ENCODE measurements at places on chromosomes 4 and X.

GRCh38 chr4:157980158-157980557 is 192.7 kb downstream of the GASK1B start:
- DNase-seq, result no peak

DNA sequence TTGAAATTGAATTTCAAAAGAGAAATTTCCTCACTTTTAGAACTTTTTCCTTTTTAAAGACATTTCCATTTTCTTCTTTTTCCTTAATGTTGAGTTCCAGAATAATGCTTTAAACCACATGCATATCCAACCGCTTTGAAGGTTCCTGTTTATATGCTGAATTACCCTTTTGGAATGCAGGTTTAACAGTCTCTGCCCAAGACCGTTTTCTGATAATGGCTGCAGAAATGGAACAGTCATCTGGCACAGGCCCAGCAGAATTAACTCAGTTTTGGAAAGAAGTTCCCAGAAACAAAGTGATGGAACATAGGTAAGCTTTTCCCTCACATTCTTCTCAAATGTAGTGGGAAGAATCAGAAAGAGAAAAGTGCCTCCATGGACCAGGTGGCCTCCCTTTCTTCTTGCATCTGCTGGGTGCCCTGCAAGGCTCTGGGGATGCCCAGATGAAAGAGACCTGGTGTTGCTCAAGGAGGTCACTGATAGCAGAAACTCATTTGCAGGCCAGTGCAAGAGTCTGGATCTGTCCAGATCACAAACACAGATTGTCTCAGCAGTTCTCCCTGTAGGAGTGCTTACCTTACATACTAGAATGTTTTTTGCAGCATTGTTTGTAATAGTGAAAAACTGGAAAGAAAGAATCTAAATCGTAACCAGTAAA is 42.9 kb downstream of the MOSPD2 start:
- DNase-seq, result no peak

DNA sequence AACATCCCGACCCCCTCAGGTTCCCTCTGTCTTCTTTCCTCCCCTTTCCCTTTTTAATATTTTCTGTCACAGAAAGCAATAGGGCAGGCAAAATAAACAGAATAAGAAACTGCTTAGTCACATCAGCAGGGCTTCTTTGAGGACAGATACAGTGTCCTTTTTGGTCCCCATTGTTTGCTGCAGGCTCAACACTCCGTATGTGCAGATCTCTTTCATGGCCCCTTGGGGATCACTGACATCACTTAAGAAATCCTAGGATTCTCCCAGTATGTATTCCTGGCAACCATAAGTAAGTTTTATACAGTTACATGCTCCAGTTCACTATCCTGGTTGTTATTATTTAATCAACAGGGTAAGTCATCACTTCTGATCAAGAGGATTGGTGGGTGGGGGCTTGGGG is 448.0 kb downstream of the NKX6-1 start:
- DNase-seq, result no peak

GRCh38 chr4:187357821-187358220 is 634.2 kb upstream of the FAT1 start:
- DNase-seq, result no peak

DNA sequence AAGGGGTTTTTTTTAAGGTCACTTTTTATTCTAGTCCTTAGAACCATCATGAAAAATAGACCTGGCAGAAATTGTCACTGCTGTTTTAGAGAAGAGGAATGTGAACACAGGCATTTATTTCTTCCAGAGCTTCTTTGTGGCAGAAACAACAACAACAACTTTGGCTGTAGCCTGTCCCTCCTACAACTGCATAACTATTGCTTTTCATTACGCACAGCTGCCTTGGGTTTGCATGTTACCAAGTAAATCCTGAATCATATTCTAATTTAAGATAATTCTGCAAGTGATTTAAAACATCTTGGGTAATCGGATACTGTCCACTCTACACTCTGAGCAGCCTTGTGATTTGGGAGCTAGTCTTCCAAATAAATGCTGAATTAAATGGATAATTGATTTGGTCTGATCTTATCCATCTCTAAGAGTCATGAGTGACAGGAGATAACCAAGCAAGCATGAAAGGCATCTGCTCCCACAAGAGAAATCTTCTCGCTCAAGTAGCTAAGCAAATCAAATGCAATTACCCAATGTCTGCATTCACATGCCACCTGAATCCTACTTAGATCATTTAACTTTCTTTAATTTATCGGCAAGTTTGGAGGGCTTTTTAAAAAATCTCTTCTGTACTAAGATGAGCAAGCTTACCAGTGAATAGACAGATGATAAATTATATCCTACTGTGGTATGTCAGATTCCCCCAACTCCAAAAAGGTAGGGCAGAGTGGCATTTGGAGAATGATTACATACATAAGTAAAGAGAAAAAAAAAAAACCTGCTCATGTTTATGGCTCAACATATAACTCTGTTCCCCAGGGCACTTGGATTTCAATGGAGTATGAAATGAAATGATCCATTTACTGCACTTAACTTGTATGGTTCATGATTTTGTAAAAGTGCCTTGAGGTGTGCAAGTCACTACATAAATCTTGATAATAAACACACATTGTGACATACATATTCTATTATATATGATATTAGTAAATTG is 73.6 kb downstream of the EGF start:
- no peak for DNase-seq

DNA sequence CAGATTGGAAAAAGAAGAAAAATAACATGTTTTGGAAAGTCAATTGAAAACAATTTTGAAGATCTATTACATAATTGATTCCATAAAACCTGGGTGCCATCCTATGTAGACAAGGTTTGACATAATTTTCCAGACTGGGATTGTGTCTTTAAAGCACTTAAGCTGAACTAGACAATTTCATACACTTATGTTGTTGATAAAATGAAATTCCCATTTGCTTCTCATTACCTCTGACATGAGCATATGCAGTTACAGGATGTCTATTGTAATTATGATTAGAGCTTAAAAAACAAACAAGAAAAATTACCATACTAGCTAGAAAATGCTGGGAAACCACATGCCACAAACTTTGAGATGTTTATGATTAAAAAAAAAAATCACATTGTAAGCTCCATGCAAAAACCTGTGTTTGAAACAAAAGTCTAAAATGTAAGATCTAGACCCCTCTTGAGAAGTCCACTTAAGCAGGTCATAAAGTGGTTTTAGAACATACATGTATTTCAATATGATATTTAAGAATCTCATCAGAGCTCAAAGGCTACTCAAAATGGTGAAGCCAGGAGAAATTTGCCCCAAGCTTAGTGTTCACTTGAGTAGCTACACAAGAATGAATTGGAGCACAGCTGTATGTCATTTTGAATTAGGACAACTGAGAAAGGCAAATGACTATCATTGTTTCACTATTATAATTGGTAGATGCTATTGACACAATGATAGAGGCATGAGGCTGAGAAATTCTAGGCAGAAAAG is 181.1 kb upstream of the PABPC4L start:
- DNase-seq, result no peak

Measured in NCI-H1436 treated with DMSO at 0.1 percent for 48 hours (cell line).